ENCODE measurements at places on chromosomes 3 and 15. TPM values are rescaled to one million over a fixed set of nuclear protein-coding genes. Genes with fewer than 3 reads are reported as not detected.

Gene SERPINI2
- 0.46 TPM for total RNA-seq

Gene TNFAIP8L3
- total RNA-seq, result 4.8 TPM

Gene CEP19
- 1.2 TPM for total RNA-seq

Gene BCHE
- 0.81 TPM for total RNA-seq

Gene FAM162A
- 109 TPM for total RNA-seq

Gene TERC
- total RNA-seq, result 0.86 TPM

Gene FMN1
- 2.2 TPM for total RNA-seq

Data from cardiac septum (tissue), 1 donor.